Sciatic nerve (tissue), 2 donors: ENCODE measurements at places on chromosomes 7 and 10.

DNA sequence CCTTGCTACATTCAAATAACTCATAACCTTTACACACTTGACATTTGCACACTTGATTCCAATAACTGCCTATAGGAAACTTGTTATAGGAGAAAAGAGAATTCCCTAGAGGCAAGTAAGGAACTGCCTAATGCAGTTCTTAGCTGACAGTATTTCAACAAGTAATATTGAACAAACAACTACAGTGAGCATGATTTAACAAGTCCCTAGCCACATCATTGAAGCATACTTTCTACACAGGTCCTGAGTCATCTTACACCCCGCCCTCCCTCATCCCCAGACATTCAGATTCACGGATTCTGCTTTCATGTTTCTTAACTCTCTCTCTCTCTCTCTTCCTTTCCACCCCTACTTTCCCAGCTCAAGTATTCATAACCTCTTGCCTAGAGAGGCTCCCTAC lies 153.5 kb downstream of the LSM5 start:
- DNase-seq, result no peak

- DNase-seq, result no peak
These were observed 3.0 kb downstream of the SLC12A9 start for GRCh38 chr7:100855515-100855914.

DNA sequence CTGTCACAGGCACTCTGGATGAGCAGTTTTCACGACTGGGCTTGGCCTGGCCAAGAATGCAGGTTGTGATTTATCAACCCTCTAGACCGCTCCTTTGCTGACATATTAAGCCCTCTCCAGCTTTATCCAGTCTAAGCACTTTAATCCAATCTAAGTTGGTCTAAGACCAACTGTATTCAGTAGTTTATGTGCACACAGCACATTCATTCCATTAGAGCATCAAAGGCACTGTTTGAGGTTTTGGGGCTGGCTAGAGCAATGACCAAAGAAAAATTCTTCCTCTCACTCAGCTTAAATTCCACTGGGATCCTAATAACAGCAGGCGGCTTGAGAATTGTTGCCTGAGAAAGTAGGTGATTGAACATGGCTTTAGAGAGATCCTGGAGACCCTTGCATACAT lies 176.0 kb upstream of the INSYN2A start:
- no peak for DNase-seq

DNA sequence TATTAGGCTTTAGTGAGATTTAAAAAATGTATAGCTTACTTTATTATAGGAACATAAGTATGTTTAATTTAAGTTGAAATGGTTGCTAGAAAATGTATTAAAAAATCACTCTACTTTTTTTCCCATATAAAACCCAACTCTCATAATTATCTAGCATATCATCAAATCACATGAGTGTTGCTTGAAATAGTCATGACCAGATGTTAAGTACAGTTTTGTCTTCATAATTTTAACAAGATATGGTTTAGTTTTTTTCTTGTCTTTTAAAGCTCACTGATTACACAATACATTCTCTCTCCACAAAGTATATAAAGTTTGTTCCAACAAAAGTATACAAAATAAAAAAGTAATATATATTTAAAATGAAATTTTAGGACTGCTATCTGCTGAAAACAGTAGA lies 82.8 kb downstream of the HGF start:
- no peak for DNase-seq

GRCh38 chr10:16602104-16602775 lies 80.6 kb upstream of the C1QL3 start:
- no peak for DNase-seq

DNA sequence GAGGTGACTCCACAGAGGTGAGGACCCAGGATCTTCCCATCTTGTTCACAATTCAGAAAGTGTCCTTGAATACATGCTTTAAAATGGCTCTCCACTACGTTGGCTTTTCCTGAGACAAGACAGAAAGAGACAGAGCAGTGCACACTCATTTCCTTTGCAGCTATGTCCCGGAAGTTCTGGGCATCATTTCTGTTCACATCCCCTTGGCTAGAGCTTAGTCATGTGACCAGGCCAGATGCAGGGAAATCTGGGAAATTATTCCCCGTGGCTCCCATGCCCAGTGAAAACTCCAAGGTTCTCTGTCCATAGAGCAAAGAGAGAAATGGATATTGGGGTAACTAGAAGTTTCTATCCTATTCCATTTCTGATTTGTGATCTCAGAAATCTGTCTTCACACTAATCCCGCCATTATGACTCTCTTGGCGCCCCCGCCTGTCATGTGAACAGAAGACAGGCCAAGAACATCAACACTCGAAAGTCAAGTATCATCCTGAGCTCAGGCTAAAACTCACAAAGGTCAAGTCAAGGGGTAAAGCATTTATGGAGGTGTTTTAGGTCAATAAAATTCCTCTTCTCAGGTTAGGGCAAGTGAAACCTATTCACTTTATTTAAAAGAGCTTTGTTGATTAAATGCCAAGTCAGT lies 251.4 kb upstream of the HABP2 start:
- no peak for DNase-seq

GRCh38 chr7:21326241-21326640 lies 101.6 kb upstream of the SP4 start:
- DNase-seq, result no peak

GRCh38 chr10:84294766-84295447 lies 33.5 kb upstream of the CCSER2 start:
- DNase-seq, result no peak
